H1 (cell line): ENCODE measurements at places on chromosomes 6 and 20. TPM values are rescaled to one million over a fixed set of nuclear protein-coding genes. Genes with fewer than 3 reads are reported as not detected.

GRCh38 chr20:23000232-23000947 is 34.7 kb upstream of the SSTR4 start:
- DNase-seq: no peak

GRCh38 chr6:16837217-16837972 is 76.1 kb upstream of the ATXN1 start:
- DNase-seq: no peak

DNA sequence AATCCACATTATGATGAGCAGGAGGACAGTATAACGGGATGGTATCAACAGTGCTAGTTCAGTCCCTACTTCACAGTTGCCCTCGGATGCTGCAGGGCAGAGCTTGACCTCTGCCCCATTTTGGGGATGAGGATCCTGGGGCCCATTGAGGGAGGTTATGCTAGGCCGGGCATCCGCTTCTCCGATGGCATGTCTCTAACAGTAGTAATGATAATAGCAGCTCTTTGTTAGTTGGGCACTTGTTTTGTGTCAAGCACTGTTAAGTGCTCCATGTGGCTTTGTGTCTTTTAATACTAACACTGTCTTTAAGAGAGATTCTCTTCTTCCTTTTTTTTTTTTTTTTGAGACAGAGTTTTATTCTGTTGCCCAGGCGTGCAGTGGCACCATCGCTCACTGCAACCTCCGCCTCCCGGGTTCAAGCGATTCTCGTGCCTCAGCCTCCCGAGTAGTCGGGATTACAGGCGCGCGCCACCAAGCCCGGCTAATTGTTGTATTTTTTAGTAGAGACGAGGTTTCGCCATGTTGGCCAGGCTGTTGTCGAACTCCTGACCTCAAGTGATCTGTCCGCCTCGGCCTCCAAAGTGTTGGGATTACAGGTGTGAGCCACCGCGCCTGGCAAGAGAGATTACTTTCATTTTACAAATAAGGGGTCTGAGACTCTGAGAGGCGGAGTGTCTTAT is 1.1 kb downstream of the MAPRE1 start:
- DNase-seq: no peak

DNA sequence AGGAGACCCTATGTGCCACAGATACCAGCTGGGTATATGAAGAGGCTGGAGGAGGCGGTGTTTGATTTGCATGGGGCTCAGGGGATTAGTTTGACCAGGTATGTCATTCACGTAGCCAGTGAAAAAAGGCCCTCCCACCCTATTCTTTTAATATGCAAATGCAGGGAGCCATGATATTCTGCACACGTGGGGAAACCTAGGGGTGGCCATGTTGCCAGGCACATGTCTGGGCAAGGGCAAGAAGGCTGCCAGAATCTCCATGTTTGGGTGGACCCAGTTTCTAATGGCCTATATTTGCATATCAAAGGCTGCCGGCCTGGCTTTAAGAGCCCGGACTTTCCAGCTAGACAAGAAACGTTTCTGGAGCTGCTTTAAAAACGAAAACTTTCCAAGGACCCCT is 60.4 kb downstream of the SOX4 start:
- DNase-seq: peak; percentile 46

GRCh38 chr20:8811801-8812594 is 256.9 kb upstream of the PLCB4 start:
- DNase-seq: peak; percentile 52

DNA sequence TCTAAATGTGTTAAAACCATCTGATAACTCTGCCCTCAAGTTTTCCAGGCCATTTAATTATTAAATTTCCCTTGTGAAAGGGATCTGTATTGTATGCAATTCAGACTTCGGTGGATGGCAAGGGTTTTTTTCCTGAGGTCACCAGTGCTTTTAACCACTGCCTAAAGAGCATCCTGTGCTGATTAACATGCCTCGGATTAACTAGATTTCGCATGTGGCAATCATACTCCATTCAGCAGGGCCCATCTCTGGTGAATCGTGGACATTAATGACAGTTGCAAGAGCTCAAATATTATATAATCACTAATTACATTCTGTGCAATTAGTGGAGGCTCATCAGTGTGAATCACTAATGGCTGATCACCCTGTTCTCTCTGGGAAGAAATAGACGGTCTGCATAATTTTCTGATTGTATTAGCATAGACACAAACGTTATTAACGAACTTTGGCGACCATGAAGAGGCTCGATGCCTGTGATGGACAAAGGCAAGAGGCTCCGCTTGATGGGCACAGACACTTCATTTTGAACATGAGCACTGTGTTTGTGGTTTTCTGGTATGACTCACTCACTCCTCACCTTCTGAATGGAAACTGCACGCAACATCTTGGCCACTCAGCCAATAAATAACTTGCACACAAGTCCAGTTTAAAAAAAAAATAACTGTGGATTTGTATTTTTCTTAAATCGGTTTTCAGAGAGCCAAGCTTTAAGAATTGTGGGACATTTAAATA is 31.4 kb downstream of the LINC00237 start:
- DNase-seq: no peak

DNA sequence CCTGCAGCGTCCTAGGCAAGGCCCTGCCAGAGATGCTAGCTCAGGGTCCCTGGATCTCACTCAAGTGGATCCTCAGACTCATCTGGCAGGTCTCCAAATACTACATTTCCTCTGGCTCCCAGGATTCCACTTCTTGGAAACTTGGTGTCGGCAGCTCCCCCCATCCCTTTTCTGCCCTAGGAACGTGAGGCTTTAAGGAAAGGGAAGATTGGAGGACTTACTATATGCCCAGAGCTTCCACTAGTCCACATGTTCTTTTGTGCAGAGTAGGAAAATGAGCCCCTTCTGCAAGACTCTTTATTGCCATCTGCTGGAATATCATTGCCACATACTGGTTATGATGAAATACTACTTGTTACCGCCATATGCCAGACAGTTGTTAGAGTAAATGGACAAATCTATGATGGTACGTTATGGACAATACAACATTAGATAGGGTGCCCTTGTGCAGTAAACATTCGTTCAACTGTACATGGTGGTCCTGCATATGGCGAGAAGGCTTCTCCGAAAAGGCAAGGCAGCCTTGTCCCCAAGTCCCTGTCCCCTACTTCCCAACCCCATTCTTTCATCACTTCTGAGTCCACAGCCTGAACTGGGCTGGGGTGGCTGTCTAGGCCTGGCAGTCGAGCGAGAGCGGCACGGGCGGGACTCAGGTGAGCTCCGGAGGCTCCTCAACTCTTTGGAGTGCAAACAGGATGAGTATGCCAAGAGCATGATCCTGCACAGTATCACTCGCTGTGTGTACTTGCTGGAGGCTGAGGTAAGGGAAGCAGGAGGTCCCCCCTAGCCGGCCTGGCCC is 780 bp downstream of the ARMC12 start:
- DNase-seq: no peak

GRCh38 chr6:24831771-24832716 is 33.3 kb upstream of the ARMH2 start:
- no peak for DNase-seq

- no peak for DNase-seq
These were observed 519.2 kb upstream of the NOX3 start for GRCh38 chr6:155974811-155975323.

DNA sequence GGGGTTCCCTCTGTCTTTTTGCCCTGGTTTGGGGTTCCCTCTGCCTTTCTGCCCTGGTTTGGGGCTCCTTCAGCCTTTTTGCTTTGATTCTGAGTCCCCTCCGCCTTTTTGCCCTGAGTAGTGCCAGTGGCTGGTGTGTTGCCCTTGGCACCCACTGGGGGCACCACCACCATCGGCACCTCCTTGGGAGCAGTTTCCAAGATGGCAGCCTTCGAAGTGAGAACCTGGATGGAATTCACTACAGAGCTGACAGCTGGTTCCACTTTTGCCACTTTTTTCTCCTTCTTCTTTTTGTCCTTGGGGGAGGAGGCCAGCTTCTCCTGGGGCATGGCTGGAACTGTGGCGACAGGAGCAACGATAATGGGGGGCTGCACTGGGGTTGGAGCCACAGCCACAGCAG is 22.2 kb downstream of the RRBP1 start:
- DNase-seq: no peak

- no peak for DNase-seq
These were observed 660.4 kb upstream of the FLRT3 start for GRCh38 chr20:14997791-14998190.

DNA sequence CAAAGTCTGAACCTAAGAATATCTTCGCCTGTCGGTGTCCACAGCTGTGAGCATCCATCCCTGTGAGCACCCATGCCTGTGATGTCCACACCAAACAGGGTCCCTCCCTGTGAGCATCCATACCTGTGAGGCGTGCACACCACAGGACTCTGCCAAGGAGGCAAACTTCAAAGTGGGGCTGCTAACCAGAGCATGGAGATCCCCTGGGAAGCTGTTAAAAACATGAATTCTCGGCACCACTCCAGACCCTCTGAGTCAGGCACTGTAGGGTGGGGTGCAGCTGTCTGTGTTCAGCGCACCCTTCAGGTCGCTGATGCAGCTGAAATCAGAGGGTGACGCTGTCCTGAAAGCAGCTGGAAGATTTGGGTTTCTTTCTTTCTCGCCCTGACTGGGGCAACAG is 85.4 kb upstream of the NXT1 start:
- DNase-seq: no peak

GRCh38 chr6:170208182-170208601 is 82.7 kb downstream of the DLL1 start:
- no peak for DNase-seq

DNA sequence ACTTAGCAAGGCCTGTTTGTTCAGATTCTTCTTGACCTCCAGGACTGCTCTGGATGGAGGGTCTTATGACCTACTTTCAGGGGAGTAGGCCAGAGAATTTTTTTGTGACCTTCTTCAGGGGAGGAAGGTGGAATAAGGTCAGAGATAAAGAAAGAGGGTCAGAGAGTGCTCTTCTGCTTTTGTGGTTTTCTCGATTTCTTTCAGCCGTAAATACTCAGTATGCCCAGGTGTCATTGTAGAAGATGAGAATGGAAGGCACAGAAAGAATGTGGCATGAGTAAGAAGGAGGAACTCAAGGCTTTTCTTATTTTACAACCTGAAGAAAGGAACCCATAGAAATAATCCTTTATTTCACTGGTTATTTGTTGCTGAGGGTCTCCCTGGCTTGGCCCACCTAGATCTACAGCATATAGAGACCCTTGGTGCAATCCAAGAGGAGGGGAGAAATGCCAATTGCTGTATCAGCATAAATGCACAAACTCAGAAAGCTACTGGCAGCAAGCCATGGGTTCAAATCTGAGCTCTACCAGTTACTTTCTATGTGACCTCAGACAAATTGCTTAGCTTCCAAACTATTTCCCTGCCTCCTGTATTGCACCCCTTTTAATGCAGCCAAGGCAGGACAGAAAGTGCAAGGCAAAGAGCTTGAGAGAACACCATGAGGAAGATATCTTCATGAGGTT is 68.0 kb downstream of the OLIG3 start:
- no peak for DNase-seq

DNA sequence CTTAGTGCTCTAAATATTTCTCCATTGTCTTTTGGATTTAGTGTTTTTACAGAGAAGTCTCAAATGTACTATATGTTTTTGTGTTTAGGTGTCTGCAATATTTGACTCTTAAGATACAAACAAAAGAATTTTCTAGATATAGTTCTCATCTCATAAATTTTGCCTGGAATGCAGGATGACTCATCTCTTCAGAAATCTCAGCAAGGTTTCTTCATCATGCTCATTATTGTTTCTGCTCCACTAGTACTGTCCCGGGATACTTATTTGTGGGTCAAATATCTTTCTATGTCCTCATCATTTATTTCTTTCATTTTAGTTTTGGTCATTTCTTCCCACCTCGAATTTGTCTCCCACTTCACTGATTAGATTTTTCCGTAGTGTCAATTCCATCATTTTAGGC is 9.5 kb downstream of the AHI1 start:
- no peak for DNase-seq

GRCh38 chr6:95094751-95095663 is 482.3 kb upstream of the MANEA start:
- no peak for DNase-seq

DNA sequence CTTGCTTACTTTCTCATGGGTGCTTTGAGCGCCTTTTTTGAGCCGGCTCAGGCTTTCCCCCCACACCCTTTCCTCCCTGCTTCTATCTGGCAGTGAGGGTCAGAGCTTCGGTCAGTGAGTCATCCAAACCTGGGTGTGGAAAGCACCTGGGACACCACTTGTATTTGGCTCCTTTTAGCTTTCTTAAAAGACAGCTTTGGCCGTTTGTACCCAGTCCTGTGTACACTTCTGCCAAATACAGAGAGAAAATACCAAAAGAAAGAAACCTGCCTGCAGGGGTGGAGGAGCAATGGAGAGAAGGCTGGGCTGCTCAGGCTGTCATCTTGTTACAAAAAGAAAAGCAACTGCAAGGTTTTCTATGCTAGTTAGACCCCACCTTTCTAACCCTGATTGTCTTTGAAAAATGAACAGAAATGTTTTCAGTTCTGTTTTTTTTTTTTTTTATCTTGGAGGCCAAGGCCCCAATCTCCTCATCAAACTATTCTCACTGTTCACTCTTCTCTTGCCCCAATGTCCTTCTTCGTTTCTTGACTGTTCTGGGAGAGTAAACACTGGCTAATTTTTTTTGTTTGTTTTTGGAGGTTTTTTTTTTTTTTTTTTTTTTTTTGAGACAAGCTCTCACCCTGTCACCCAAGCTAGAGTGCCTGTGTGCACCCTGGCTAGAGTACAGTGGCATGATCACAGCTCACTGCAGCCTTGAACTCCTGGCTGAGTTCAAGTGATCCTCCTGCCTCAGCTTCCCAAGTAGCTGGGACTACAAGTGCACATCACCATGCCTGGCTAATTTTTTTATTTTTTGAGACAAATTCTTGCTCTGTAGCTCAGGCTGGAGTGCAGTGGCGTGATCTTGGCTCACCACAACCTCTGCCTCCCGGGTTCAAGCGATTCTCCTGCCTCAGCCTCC is 76.4 kb downstream of the SSR1 start:
- DNase-seq: no peak

DNA sequence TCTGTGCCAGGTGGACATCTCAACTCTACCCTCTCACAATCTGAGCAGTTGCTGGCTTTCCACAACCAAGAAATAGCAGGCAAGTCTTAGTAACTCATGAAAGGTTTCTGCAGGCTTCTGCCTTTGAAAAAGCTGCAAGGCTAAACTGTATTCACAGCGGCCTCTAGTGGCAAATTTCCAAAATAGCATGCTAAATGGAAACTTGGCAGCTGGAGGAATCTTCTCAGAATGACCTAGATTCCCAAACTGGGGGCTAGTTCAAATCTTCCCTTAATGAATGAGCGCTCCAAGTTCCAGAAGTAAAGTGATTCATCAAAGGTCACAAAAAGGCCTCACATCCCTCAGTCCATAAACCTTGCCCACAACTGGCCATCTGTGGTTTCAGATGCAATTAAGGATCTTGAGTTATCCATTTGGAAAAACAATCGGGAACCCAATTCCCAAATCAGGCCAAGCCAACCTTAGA is 11.9 kb upstream of the CPNE5 start:
- peak; percentile 71 for DNase-seq

Gene TMEM217
- 0.27 and 1.1 TPM in 2 replicates for polyA plus RNA-seq

Gene EFHC1
- polyA plus RNA-seq: 10.5 and 12.3 TPM in 2 replicates

Gene SLC32A1
- polyA plus RNA-seq: 0.09 and 0.19 TPM in 2 replicates

Gene TBX18
- 0.02 TPM in 1 of 2 replicates, not detected in the other for polyA plus RNA-seq

Gene EYA2
- polyA plus RNA-seq: 1.6 and 2.0 TPM in 2 replicates

Gene ELOVL2
- 0.24 and 0.42 TPM in 2 replicates for polyA plus RNA-seq

Gene FAM210B
- 7.5 and 9.4 TPM in 2 replicates for polyA plus RNA-seq
